ENCODE measurements at places on chromosomes 1 and 21. TPM values are rescaled to one million over a fixed set of nuclear protein-coding genes. Genes with fewer than 3 reads are reported as not detected.

Gene TSPEAR
- not detected for total RNA-seq

Gene ANKRD45
- total RNA-seq: not detected

Gene CDA
- not detected for total RNA-seq

DNA sequence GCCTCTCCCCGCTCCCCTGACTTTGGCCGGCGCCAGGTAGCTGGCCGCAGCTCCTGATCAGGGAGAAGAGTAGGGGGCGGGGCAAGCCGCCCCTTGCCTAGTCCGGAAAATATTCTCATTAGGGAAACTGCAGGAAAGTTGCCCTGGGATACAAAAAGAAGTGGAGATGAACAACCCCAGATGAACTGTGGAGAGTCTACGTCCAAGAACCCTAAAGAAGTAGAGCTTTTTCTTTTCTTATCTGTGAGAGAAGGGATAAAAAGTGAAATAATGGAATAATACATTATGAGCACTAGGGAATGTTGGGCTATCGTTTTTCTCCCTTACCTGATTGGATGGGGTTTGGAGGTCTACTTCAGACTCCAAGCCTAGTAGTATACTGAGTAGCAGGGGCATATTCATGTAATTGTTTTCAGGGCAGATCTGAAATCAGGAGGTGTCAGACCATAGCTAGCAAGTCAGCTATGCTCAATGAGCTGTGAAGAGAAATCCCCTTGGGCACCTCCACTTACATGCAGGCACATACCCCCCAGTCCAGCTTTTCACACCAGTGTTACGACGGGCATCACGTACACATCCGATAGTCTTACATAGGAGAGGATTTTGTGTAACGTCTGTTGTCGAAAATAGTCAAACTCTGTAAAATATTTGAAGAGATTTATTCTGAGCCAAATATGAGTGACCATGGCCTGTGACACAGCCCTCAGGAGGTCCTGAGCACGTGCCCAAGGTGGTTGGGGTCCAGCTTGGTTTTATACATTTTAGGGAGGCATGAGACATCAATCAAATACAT lies 1.7 kb upstream of the DUSP10 start:
- no peak for DNase-seq
- peak overlapping the region; percentile 90 for H3K27ac ChIP-seq
- H3K4me1 ChIP-seq: peaks cover 22% of the 10 kb centered on the region
- H3K27me3 ChIP-seq: no peaks in the 10 kb centered on the region
- H3K36me3 ChIP-seq: peaks cover 13% of the 10 kb centered on the region

DNA sequence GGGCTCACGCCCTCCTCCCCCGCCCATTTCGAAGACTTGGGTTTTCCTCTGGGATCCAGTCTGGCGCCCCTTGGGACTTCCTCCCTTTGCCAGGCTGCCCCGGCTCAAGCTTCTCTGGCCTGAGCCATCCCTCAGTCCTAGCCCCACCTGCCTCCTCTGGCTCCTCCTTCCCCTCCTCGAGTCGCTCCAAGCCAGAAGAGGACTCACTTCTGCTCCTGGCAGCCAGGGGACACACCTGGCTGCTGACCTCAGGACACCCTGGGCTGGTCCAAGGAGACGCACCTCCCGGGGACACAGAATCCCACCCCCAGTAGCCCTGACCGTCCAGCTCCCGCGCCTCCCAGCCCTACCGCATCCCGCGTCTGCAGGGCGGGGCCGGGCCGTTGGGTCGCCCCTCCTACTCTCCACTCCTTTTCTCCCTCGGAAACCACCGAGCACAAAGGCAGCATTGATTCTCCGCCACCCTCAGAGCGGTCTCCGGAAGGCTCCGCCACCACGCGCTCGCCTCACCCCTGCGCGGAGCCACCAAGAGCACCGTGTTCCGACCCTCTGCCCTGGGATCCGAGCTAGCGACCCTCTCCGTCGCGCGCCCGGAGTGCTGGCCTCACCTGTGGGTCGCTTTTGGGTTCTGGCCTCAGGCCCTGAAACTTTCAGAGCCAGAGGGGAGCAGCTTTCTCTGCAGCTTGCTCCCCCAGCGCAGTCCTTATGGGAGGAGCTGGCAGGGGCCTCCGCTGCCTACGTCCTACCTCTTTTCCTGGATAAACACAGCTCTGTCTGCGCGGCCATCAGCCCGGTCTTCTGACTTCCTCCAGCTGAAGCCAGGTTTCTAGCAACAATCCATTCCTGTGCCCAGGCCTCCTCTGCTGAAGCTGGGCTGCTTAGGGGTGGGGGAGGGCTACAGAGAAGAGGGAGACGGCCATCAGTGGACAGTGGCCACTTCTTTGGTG lies at the start of gene C2CD4D:
Gene C2CD4D, minus strand, starts transcription at position 364 of the 947 bp plus-strand sequence. CDS start 831 bp downstream, outside the sequence.
- peaks cover 28% of the 10 kb centered on the region for H3K36me3 ChIP-seq
- peak within 1 kb of the TSS; percentile 91 for H3K4me3 ChIP-seq
- H3K27ac ChIP-seq: peak within 1 kb of the TSS; percentile 89
- peaks cover 49% of the 10 kb centered on the region for H3K4me1 ChIP-seq
- no peaks in the 10 kb centered on the region for H3K27me3 ChIP-seq
- DNase-seq: peak; percentile 93

DNA sequence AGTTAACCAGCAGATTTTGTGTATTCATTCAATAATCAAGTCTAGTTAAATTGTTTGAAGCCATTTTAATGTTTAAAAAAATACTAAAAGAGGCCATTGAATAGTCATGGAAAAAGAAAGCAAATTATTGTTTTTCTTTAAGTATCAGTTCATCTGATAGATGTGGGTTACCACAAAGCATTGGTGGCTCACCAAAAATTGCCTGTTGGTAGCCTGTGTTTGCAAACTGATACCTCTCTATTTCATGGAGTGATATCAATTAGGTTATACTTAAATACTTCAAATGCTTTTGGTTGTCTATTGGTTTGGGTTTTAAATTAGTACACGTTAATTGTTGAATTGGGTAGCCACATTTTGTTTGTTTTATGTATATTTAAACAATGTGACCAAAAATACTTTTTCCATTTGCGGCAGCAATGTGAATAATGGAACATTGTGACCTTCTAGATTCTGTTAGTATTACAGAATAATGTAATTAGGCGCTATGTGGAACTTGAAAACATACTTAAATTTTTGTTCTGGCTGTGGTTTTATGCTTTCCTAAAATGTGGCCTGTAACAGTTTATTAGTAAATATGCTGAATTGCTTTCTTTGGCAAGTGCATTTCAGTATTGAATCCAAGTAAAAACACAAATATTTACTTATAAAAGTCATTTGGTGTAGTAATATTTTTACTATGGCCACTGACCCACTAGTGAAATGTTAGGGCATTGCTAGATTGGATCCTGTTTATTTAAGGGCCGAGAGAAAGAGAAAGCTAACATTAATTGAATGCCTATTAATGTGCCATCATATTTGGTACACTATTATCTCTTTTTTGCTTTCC lies 37.1 kb upstream of the NBL1 start:
- peak overlapping the region; percentile 41 for H3K4me3 ChIP-seq
- H3K36me3 ChIP-seq: peaks cover 34% of the 10 kb centered on the region
- peak; percentile 91 for DNase-seq

Data from activated CD4-positive, alpha-beta T cell treated with anti-CD3 and anti-CD28 coated beads, Interleukin-2, amount 10 ng/mL, durations not matched to agents 24 days and 14 days (primary cell).